ENCODE measurements at places on chromosomes 2 and 18.
A peak's percentile ranks its signal among the peaks of the same experiment; 100 is the strongest.

DNA sequence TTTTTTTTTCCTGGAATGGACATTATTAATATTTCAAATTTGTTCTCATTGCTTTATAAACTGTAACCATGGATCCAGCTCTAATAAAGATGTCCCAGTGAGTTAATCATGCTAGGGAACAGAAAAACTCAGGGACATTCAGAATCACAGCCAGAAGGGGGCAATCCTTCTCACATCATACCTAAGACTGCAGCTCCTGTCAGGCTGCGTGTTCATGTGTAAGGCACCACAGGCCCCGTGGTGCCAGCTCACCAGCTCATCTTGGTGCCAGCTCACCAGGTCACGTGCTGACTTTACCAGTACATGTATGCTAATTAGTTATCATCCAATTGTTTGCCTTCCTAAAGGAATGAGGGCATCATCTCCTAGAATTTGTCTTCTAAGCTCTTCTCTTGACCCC, 84.7 kb upstream of the NEDD4L start:
- no peak for DNase-seq

GRCh38 chr2:232622563-232622962, 10.8 kb upstream of the EFHD1 start:
- no peak for DNase-seq

DNA sequence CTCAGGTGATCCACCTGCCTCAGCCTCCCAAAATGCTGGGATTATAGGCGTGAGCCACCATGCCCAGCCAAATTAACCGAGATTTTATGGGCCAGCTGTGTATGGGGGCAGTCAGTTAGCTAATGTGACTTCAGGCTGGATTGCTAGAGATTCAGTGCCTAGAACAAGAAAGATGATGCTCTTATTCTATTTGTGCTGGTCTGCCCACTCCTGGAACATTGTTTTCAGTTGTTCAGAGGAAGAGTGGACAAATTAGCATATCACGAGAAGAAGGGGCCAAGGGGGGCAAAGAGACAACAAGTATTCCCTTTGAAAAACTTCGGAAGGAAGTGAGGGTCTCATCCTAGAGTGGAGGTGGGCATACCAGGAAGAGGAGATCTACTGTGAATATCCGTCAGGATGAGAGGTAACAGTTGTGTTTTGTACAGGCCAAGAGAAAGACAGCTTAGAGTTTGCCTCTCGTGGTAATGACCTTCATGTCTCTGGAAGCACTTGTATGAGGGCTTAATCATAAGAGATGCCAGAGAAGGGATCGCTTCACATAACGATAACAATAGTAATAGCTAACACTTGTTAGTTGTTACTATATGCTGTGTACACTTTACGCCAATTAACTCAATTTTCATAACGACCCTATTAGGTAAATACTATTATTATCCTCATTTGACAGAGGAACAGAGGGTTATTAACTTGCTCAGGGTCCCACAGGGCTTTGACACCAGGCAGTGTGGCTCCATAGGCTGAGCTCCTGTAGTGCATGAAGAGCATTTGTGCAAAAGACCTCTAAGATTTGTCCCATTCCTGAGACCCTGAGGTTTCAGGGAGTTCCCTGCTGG, 138.3 kb downstream of the DDX1 start:
- no peak for DNase-seq

GRCh38 chr2:216242365-216242764, 129.9 kb downstream of the MARCHF4 start:
- DNase-seq = no peak

- no peak for DNase-seq
Measured at GRCh38 chr2:236676136-236676873, 106.7 kb downstream of the ACKR3 start.

- DNase-seq = no peak
Measured at GRCh38 chr2:205967391-205968075, 118.4 kb downstream of the INO80D start.

GRCh38 chr18:26046419-26047077, 43.9 kb downstream of the SS18 start:
- no peak for DNase-seq

DNA sequence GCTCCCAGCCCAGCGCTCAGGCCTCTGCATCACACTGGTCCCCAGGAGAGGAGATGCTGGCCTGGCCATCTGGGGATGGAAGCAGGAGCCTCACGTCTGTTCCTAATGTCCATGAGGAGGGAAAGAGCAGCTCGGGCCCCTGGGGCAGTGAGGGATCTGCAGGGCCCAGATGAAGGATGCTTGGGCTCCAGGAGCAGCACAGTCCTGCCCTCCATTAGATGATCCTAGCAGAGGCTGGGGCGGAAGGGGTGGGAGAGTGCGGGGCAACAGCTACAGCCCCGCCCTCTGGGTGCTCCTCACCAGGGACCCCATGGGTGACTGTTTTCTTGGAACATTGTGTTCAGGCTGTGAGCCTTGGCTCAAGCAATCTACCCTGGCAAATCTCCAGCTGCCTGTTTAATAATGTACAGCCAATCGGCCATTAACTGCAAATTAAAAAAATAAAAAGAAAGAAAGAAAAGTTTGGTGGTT, 49.7 kb downstream of the TNS1 start:
- DNase-seq = no peak

DNA sequence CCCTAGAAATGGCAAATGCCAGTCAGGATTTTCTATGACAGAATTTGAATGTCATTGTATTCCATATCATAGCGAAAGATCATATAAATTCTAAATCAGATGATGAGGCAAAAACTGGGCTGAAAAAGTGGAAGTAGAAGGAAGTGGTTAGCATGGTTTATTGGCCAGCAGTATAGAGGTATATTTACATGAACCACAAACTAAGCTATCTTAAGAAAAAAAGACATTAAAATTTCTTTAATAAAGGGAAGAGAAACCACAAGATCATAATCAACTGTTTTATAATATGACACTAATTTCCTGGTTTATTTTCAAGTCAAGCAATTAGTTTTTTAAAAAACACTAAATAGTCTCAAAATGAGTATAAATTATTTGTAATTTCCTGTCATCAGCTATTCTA, 123.2 kb upstream of the LRP1B start:
- no peak for DNase-seq

- DNase-seq = no peak
Measured at GRCh38 chr2:239704737-239705136, 303.9 kb upstream of the HDAC4 start.

- DNase-seq = no peak
Measured at GRCh38 chr2:224951723-224952481, 90.4 kb downstream of the DOCK10 start.

DNA sequence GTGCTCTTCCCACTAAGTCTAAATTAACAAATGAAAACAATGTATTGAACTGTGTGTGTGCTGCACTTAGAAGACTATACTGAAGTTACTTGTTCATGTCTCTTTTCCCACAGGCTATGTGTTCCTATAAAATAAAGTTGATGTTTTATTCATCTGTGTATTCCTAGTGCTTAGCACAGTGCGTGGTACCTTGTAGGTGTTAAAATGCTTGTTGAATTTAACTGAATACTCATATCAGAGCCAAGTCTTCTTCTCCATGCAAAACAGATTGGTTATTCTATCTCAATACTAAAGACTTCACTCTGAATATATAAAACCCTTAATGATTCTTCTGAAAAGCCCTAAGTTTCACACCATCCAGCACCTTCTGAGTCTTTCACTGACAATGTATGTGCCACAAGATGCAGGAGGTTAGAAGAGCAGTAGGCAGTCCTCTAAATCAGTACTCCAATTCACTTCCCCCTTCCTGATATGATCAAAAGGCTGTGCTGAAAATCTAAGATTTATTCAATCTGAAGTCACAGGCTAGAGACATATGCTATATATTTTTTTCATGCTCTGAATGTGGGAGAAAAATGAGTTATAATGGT, 231.7 kb upstream of the CCDC150 start:
- no peak for DNase-seq

DNA sequence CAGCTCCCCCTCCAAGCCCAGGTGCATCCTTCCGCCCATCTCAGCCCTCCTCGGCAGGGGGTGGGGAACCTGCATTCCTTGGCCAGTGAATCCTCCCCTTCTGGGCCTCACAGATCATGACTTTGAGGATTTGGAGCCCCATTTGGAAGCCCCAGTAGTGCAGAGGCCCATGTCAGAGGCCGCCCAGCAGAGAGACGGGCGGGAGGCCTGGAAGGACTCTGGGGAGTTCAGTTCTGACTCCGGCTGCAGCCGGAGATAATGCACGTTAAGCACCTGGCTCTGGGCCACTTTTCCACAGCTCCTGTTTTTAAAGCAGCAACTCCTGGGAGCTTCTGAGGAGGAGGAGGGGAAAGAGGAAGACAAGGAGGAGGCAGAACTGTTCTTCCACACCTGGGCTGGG, 14.9 kb downstream of the ATOH8 start:
- no peak for DNase-seq

GRCh38 chr2:76009484-76009883, 298.8 kb upstream of the GCFC2 start:
- DNase-seq = peak; percentile 27

DNA sequence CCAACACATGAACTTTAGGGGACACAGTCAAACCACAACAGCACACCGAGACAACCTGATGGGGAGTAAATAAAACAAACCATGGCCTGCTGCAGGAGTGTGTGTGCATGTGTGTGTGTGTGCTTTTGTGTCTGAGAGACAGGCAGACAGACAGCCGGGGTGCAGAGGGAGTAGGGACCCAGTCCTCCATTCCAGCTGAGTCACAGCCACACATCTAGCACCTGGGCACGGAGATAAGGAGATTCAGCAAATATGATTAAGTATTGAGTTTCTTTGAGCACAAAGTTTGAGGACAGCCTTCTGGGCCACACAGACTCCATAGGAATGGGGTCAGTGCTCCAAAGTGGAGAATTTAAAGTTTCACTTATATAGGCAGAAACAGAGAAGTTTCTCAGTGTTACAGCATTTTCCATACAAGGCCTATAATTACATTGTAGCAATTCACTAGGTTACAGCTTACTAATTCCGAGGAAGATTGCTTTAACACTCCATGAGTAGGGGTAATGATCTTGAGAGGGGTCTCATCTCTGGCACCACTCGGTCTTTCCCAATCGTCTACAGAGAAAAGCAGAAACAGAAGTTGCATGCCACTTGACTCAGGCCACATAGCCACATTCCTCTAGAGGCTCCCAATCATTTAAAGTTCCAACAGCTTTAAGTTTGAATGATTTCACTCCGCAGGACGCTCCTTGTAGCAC, 30.8 kb upstream of the PRLH start:
- DNase-seq = no peak

GRCh38 chr2:236576087-236576486, 6.5 kb downstream of the ACKR3 start:
- DNase-seq = no peak

- DNase-seq = no peak
Measured at GRCh38 chr2:201699416-201699815, 972 bp upstream of the MPP4 start.

DNA sequence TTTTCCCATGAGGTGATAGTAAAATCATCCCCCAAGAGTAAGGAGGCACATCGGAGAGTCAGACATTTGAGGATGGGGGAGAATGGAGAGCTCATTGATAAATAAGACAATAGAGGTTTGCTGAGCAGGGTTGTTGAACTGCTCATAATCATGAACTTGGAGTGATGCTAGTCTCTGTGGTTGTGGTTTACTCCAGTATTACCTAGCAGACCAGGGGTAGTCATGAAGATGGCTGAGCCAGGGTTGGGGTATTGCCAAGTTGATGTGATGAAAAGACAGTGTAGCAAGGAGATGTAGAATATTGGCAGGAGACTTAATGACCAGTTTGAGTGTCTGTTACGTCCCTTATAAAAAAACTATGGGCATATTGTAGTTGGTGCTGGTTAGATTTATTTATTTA, 25.4 kb downstream of the CYBRD1 start:
- DNase-seq = no peak

DNA sequence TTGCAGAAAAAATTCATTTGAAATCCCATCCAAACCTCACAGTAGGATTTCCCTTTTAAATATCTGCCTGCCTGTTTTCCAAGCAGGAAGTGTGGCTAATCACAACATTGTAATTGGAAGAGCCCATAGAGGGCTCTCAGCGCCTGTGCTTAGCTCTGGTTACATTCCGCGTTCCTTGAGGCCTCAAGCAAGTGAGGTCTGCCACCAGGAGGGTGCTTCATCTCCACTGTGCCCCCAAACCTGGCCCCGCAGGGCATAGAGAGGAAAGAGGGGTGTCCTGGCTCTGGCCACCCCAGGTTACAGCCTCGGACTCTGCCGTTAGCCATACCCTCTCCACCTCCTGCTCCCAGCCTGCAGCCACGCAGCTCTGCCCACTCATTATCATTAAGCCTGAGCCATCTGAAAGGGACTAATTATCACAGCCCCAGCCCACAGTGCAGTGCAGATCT, 214.8 kb downstream of the SP3 start:
- DNase-seq = no peak

DNA sequence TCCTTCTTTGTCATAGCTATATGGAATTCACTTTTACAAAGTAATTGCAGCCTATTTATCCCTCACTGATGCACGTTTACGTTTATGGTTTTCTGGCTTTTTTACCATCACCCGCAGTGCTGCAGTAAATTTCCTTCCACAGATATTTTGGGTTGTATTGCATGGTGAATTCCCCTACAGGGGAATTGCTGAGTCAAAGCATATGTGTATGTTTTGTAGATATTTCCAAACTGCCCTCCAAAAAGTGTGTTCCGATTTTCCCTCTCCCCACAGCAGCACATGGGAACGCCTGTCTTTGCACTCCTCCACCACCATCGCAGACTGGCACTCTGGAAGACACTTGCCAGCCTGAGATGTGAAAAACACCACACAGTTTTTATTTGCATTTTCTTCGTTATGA, 80.6 kb upstream of the UXS1 start:
- DNase-seq = no peak

- DNase-seq = no peak
Measured at GRCh38 chr18:55517055-55517454, 70.9 kb downstream of the TCF4 start.

- no peak for DNase-seq
Measured at GRCh38 chr2:164000176-164000575, 264.4 kb upstream of the FIGN start.

GRCh38 chr2:10019174-10019573, 24.2 kb upstream of the KLF11 start:
- no peak for DNase-seq

GRCh38 chr2:46181306-46181705, 115.9 kb upstream of the EPAS1 start:
- no peak for DNase-seq

DNA sequence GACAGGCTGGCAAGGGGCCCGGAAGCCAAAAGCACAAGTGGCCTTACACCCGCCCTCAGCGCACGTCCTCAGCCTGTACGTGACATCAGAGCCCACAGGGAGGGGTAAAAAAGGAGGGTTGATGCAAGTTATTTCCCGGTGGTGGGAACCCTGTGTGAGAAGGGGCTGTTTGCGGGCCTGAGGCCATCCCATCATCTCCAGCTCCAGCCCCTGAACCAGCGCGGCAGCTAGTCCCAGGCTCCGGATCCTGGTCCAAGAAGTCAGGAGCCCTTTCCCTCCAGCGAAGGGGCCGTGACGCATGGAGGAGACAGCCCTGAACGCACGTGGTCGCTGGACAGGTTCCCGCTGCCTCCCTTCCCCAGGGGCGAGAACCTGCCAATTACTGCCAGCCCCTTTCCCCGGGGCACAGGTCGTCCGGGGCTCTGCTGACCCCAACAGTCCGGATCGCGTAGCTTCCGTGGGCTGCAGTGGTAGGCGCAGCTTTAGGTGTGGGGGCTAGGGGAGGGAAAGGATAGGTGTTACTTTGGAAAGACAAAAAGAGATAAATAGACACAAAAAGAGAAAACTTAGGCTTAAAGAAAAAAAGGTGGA, 1.3 kb upstream of the LRP2 start:
- peak; percentile 29 for DNase-seq

Data from midbrain (tissue), 1 donor.